Fibroblast of skin of right quadriceps (primary cell): ENCODE measurements at places on chromosomes 11 and 22.

- DNase-seq, result peak; percentile 73
These were observed 53.2 kb upstream of the CDON start for GRCh38 chr11:126115816-126116331.

DNA sequence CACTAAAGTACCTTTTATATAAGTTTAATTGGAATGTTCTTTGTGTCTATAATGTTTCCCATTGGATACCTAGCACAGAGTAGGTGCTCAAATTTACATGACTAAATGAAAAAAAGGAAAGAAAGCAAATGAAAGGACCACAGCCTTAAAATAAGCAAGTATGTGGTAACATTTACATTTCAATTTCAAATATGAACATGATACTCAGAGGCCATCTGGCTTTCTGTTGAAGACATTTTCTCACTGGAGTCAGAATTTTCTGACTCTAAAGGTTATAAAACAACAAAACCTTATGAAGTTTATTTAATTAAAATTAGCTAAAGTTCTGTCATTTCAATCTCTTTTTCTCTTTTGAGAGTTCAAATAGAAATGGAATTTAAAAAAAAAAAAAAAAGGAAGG lies 904 bp upstream of the ANGPTL5 start:
- DNase-seq, result no peak

- DNase-seq, result no peak
These were observed 104.6 kb downstream of the ATXN10 start for GRCh38 chr22:45776313-45776585.

- DNase-seq, result peak; percentile 81
These were observed 67.5 kb upstream of the SCUBE2 start for GRCh38 chr11:9158898-9159391.

- DNase-seq, result no peak
These were observed 572.9 kb downstream of the NTM start for GRCh38 chr11:131943295-131943694.

GRCh38 chr11:67396587-67397389 lies 4.9 kb downstream of the PPP1CA start:
- DNase-seq, result no peak

GRCh38 chr11:12200991-12201985 lies 90.9 kb downstream of the MICAL2 start:
- DNase-seq, result peak; percentile 97

GRCh38 chr11:12721816-12722604 lies 47.8 kb downstream of the TEAD1 start:
- DNase-seq, result no peak

GRCh38 chr11:32122200-32122599 lies 31.3 kb downstream of the RCN1 start:
- no peak for DNase-seq

DNA sequence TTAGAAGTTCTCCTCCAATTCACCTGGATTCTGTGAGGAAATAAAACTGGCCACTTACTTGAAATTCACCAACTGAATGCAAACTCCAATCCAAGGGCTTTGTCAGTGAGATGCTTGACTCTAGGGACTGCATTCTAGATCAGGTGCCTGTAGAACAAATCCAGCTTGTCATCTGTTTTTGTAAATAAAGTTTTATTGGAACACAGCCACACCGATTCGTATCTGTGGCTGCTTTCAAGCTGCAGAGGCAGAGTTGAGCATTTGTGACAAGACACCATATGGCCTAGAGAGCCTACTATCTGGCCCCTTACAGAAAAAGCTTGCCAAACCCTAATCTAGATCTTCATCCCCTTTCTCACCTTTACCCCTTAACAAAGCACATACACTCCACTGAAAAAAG lies 82.3 kb downstream of the BTBD10 start:
- no peak for DNase-seq

DNA sequence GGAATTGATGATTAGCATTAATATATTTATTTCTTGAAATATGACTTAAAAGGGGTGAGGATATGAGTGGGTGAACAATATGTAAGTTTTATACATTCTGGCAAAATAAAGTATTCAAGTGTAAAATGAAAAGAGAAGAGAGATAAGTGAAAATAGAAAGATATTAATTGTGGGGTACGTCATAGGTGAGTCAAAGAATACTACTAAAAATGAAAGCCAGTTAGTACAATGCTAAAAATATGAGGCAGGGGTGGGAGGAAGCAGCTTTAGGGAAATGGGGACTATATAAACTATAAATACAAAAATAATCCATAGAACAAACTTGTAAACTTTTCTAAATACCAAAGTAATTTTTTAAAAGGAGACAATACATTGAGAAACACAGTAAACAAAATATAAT lies 661.4 kb downstream of the CNTN5 start:
- no peak for DNase-seq

DNA sequence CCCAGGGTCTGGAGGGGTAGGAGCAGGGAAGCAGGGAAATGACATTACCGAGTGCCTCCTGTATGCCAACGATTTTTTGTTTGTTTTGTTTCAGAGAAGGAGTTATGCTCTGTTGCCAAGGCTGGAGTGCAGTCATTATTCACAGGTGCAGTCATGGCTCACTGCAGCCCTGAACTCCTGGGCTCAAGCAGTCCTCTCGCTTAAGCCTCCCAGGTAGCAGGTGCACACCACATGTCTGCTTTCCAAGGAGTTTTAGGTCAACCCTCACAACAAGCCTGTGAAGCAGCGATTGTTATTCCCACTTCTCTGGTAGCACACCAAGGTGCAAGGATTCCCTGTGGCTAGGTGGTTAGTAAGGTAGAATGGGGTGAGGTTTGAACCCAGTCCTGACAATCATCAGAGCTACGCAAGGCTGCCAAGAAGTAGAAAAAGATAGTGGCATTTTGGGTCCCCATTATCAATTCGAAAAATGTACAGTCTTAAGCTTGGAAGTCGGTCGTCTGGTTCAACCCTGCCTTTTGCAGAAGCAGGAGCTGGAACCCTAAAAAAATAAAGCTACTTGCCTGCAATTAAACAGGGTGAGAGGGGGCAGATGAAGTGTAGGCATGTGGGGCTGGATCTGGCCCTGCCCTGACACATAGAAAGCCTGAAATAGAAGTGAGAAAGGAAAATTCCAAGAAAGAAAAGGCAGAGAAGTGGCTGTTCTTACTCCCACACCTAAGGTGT lies 9.1 kb downstream of the UCP3 start:
- DNase-seq, result no peak

- peak; percentile 52 for DNase-seq
These were observed 134.3 kb downstream of the NECTIN1 start for GRCh38 chr11:119594639-119595249.
